BJ (cell line): ENCODE measurements at places on chromosomes 1 and 21. TPM values are rescaled to one million over a fixed set of nuclear protein-coding genes. Genes with fewer than 3 reads are reported as not detected.

Gene LCE3E
- polyA plus RNA-seq: not detected in 2 replicates

DNA sequence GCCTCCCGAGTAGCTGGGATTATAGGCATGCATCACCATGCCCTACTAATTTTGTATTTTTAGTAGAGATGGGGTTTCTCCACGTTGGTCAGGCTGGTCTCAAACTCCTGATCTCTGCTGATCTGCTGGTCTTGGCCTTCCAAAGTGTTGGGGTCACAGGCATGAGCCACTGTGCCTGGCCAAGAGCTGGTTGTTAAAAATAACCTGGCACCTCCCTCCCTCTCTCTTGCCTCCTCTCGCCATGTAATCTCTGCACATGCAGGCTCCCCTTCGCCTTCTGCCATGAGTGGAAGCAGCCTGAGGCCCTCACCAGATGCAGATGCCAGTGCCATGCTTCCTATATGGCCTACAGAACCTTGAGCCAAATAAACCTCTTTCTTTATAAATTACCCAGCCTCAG, 74.7 kb upstream of the TLR5 start:
- DNase-seq: no peak

DNA sequence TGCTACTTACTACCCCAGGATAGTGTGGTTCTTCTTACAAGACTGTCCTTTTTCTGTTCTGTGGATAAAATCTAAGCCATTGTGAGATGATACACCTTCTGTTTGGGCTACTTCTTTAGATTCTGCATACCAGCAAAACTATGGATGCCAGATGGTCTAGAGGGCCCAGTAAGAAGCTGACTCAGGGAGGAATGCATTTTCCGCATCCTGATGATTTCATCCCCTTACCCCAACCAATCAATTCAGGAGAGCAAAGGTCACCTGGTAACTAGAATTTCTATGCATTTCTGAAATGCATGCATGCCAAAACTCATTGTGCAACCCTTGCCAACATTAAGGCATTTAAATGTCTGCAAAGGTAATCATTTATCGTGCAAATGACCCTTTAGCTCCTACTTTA, 285.7 kb upstream of the ZP4 start:
- DNase-seq: no peak

- no peak for DNase-seq
Measured at GRCh38 chr1:156098784-156099183, 15.7 kb upstream of the LMNA start.

GRCh38 chr1:975896-976683, 5.8 kb downstream of the PERM1 start:
- no peak for DNase-seq

Gene ITLN2
- polyA plus RNA-seq: not detected in 2 replicates

GRCh38 chr1:65872301-65872700, 79.6 kb downstream of the PDE4B start:
- DNase-seq: no peak

DNA sequence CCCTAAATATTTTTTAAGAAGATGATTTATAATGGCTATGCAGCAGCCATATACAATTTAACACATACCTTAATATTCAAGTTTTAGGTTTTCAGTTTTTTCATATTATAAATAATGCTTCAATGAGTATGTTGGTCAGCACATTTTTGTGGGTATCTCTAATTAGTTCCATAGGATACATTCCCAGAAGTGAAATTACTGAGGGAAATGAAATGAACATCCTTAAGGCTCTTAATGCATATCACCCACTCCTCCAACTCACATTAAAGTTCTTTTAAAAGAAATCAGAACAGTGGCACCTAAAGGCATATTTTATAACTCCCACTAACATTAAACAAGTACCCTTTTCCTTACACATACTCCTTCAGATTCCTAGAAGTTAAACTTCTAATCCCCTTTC, 56.1 kb downstream of the EYA3 start:
- no peak for DNase-seq

Gene DPYD
- polyA plus RNA-seq: 13.1 and 21.1 TPM in 2 replicates

GRCh38 chr21:46517361-46517760, 58.7 kb downstream of the DIP2A start:
- no peak for DNase-seq

- DNase-seq: no peak
Measured at GRCh38 chr1:228208831-228209551, 1.1 kb downstream of the OBSCN start.

GRCh38 chr1:225914947-225915346, 9.1 kb downstream of the PYCR2 start:
- DNase-seq: no peak

GRCh38 chr1:116529681-116530080, 41.1 kb downstream of the CD58 start:
- no peak for DNase-seq

- no peak for DNase-seq
Measured at GRCh38 chr1:36912365-36912865, 121.9 kb downstream of the GRIK3 start.

GRCh38 chr1:197944485-197944884, 27.3 kb downstream of the LHX9 start:
- DNase-seq: no peak

DNA sequence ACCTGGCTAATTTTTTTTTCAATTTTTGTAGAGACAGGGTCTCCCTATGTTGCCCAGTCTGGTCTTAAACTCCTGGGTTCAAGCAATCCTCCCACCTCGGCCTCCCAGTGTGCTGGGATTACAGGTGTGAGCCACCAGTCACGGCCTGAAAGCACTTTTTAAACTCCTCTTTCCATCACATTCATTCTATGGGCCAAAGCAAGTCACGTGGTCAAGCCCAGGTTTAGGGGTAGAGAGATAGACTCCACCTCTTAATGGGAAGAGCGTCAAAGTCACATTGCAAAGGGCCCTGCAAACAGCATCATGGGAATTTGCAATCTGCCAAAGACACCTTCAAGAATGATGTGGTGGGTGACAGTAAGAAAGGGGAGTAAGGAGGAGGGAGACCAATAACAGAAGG, 7.1 kb downstream of the ATP1A4 start:
- no peak for DNase-seq

GRCh38 chr1:53807916-53808315, 30.2 kb downstream of the NDC1 start:
- DNase-seq: peak; percentile 69

DNA sequence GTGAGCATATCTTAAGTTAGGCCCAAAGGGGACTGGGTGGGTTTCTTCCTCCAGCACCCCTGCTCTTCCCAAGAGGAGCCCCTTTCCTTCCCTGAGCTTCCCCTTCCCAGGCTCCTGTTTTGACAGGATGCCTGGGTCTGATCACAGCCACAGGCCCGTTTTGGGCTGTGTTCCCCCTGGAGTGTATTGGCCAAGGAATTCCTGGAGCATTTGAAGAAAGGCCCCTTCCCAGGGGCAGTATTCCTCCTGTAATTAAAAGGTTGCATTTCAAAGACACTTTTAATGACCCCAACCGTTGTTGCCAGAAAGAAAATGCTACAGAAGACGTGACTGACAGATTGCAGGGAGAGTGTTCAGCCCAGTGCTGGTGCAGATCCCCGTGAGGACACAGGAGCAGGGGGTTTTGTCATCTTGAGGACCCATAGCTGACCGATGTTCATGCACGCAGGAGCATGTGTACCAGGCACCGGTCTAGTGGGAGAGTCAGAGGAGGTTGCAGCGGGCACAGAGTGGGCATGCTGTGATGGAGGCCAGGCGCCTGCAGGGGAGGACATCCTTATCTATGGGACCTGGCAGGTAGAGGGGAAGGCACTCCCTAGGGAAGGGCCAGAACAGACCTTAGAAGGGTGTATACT, 19.3 kb upstream of the LBR start:
- no peak for DNase-seq

Gene C1orf21
- polyA plus RNA-seq: 4.3 and 13.4 TPM in 2 replicates

- DNase-seq: no peak
Measured at GRCh38 chr21:14559102-14559501, 13.0 kb upstream of the SAMSN1 start.

DNA sequence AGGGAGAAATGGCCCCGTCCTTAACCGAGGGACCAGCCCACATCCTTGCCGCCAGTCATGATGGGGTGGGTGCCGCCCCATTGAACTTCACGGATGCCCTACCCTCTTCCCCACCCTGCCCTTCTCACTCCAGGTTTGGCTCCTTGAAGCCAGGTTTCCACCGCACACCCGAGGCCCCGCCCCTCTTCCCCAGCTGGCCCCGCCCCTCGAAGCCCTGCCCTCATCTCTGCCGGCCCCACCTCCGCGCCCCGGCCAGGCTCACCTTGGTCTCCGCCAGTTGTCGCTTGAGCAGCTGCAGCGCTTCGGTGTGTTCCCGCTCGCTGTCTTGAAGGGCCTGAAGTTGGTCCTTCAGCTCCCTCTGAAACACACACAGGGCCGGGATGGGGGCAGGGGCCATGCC, 16.6 kb downstream of the TRIM62 start:
- no peak for DNase-seq

GRCh38 chr1:8687039-8687438, 130.4 kb downstream of the RERE start:
- no peak for DNase-seq

GRCh38 chr1:30345491-30346130, 377.8 kb downstream of the MATN1 start:
- DNase-seq: no peak

Gene KIAA0319L
- polyA plus RNA-seq: 33.4 and 36.3 TPM in 2 replicates

GRCh38 chr21:34592120-34592955, 22.6 kb downstream of the RCAN1 start:
- DNase-seq: no peak

- no peak for DNase-seq
Measured at GRCh38 chr1:41515131-41515678, 30.7 kb upstream of the EDN2 start.

DNA sequence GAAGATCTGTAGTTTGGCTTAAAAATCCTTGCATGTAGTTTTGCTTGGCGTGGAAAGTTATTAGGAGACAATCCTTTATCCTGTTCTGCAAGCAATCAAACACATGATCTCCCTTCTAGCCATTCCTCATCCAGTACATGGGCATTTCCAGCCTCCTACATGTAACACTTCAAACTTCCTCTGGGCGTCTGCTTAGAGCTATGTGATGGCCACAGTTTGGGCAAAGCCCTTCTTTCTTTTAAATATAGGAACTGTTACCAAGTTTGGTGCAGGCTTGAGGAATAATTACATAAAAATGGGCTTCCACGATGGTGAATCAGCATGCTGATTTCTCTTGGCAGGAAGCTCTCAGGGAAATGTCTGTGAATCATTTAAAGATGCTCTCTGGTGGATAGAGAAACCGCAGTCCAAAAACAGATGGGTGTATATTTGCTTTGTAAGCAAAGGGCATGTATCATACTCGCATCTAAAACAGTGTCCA, 176.9 kb upstream of the FMN2 start:
- DNase-seq: peak; percentile 89

GRCh38 chr1:107963601-107964335, 1.2 kb downstream of the VAV3 start:
- no peak for DNase-seq

DNA sequence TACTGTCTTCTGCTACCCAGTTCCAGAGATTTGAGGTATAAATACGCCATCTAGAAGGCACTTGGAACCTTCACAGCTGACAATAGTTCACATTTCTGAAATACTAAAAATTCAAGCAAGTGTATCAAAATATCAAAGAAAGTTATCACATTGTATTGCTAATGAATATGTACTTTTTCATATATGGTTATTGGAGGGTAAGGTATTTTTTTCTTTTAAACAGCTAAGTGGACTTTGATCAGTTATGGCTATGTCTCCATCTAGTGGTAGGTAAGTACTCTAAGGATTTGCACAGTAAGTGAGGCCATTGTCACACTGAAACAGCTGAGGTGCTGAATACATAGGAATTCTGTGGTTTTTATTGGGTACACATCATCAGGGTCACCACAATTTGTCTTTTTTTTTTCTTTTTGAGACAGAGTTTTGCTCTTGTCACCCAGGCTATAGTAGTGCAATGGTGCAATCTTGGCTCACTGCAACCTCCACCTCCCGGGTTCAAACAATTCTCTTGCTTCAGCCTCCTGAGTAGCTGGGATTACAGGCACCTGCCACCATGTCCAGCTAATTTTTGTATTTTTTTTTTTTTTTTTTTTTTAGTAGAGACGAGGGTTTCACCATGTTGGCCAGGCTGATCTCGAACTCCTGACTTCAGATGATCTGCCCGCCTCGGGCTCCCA, 49.1 kb upstream of the CR2 start:
- peak; percentile 9 for DNase-seq

Gene ARHGEF10L
- 5.6 and 12.5 TPM in 2 replicates for polyA plus RNA-seq

GRCh38 chr1:190252046-190252445, 225.6 kb downstream of the BRINP3 start:
- no peak for DNase-seq

DNA sequence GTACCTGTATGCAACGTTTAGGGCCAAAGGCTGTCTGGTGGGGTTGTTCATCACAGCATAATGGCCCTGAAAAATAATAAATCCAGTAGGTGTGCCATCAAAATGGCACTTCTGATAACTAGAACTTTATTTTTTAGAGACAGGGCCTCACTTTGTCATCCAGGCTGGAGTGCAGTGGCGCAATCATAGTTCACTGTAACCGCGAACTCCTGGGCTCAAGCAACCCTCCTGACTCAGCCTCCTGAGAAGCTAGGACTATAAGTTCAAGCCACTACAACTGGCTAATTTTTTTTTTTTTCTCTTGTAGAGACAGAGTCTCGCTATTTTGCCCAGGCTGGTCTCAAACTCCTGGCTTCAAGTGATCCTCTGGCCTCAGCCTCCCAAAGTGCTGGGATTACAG, 4.7 kb downstream of the SNAPIN start:
- DNase-seq: no peak

Gene RAB13
- 69.5 and 92.8 TPM in 2 replicates for polyA plus RNA-seq

DNA sequence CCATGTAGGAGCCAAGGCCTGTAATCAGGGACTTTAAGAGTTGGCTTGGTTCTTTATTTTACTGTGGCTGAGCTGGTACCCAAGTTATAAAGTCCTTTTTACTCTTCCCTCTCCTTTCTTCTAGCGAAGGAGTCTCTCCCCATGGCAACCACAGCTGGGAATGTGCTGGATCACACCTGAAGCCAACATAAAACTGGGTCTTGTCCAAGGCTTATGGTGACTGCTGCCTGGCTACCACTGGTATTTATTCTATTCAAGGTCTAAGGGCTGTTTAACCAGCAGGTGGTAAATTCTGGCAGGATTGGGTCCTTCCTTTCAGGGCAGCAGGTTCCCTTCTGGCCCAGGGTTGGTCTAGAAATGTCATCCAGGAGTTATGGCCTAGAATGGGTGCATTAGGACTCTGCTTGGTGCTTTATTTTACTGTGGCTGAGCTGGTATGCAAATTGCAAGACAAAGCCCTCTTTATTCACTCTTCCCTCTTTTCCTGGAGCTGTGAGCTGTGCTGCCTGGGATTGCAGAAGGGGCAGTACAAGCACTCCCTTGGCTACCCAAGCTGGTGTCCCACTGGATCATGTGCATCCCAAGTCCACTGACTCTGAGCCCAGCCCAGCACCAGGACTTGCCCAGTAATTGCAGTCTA, 26.6 kb downstream of the SLC22A15 start:
- no peak for DNase-seq
